ENCODE measurements at places on chromosomes 1 and 21.

- no peak for DNase-seq
Observed at GRCh38 chr21:34280389-34280795, 83.4 kb upstream of the KCNE2 start.

DNA sequence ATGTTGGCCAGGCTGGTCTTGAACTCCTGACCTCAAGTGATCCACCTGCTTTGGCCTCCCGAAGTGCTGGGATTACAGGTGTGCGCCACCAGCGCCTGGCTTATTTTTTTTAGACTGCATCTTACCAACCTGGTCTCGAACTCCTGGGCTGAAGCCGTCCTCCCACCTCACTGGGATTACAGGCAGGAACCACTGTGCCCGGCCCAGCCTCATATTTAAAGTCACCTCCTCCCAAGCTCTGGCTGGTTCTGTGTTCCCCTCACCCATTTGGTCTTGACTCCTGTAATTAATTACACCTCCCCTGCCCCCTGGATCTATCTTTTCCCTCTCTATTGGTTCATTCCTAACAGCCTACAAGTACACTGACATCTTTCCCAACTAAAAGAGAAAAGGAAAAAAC is 1.7 kb upstream of the EXOSC10 start:
- no peak for DNase-seq

DNA sequence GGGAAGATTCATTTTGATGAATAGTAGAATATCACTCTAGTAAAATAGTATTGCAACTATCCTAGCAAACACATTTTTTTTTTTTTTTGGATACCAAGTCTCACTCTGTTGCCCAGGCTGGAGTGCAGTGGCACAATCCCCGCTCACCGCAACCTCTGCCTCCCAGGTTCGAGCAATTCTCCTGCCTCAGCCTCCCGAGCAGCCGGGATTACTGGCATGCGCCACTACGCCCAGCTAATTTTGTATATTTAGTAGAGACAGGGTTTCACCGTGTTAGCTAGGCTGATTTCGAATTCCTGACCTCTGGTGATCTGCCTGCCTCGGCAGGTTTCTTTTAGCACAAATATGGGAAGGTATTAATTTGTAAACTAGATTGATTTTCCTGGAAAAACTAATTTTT is 33.8 kb downstream of the KCTD3 start:
- DNase-seq: no peak

- no peak for DNase-seq
Observed at GRCh38 chr1:205504311-205505075, at the start of gene CDK18. Gene CDK18 (plus strand): TSS chr1:205504669. CDS start chr1:205523168, 18,499 bp downstream.

DNA sequence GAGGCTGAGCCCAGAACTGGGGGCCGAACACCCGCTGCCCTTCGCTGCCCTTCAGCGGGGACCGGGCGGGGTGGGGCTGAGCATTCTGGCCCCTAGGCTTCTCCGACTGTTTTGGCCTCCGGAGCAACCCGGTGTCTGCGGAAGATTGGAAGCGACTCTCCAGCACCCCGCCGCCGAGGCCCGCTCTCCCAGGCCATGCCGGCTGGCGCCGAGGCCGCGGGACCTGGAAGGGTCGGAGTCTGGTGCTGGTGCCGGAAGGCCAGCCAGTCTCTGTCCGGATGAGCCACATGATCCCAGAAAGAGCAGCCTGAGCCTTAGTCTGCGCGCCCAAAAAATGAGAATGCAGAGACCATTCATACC is 272.0 kb downstream of the FOXD2 start:
- DNase-seq: no peak

DNA sequence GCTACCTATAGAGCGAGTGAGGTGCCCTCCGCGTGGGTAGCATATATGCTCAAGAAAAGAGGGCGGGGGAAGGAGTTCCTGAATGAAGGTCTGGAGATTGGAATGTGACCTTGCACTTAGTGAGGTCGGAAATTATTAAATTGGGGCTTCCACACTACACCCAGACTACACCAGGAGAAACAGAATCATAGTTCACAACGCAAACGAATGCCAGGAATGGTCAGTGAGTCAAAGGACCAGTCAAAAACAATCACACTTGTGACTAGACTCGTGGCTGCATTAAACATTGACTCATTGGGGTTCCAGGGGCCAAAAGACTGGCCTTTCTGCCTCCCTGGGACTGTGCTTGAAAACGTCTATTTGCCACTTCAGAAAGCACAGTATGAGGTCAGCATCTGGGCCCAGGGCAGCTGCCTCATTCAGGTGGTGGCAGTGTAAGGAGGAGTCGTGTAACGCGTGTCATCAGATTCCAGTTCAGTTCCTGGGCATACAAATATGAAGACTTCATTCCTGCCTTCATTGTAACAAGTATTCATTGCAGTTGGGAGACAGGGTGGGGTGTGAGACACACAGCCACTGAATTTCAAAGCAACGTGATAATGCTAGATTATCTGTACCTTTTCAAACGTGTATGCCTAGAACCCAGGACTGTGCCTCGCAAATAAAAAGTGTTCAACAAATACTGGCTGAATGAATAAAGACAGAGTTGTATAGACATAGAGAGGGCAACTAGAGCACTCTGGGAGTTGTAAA is at the start of gene YOD1:
Gene YOD1 (minus strand): TSS at position 18 of the 753 bp plus-strand sequence. CDS start 178 bp downstream, outside the sequence.
- DNase-seq: peak; percentile 23

- DNase-seq: peak; percentile 44
Observed at GRCh38 chr1:170634293-170634692, 29.6 kb upstream of the PRRX1 start.

- DNase-seq: no peak
Observed at GRCh38 chr1:221768444-221769066, 26.7 kb upstream of the DUSP10 start.

GRCh38 chr1:119380983-119381662 is 12.5 kb downstream of the HAO2 start:
- no peak for DNase-seq

GRCh38 chr1:244995602-244996400 is 131.5 kb upstream of the HNRNPU start:
- DNase-seq: no peak

- no peak for DNase-seq
Observed at GRCh38 chr21:44952116-44952928, 12.5 kb downstream of the SLX9 start.

DNA sequence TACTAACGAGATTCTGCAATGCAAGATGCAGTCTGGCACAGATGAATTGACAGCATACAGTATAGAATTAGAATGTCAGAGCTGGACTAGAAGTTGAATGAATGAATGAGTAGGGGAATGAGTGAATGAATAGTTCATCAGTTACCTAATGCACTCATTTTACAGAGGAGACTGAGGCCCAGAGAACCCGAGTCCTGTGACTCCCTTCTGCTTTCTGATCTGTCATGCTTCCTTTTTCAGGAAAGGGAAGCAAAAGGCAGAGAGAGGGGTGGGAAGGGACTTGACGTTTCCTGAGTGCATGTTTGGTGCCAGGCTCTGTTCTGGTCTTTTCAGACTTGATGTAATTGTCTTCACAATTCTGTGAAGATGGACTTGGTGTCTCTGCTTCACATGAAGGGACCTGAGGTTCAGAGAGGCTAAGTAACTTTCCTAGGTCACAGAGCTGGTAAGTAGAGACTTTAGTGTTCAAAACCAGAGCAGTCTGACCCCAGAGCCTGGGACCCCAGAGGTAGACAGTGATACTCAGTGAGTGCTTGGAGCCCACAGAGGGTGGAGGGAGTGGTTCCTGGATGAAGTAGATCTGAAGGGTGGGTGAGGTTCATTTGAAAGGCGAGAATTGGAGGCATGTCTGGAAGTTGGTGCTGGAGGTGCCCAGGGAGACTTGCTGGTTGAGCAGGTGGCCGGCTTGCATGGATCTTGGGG is 8.0 kb upstream of the MEX3A start:
- no peak for DNase-seq

DNA sequence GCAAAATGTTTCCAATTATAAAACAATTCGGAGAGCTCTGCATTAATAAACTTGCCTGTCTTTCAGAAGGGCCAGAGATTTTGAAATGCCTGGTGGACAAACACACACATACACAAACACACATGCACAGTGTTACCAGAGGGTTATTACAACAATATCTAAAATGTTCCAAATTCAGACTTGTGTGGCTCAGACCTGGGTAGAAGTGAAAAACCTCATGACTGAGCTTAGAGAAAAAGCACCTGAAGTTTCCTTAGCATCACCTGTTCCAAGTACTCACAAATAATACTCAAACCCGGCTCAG is 247.9 kb downstream of the FOXD2 start:
- DNase-seq: no peak

DNA sequence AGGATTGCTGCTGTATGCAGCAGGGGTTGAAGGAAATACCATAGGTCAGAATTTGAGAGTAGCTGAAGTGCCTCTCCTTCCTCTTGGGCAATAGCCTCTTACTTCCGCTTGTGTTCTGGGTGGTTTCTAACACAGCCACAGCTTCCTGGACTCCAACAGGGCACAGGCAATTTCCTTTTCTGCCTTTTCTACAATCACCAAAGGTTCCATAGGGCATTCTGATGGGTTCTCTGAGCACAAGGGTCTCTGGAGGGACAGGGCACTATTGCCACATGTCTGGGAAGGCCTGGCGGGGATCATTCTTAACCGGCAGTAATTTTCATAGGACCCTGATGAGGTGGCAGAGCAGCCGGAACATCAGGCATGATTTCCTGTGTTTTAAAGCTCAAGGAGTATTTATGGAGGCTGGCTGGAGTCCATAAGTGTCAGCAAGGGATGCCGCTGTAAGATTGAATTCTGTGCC is 5.5 kb upstream of the AGTRAP start:
- no peak for DNase-seq

- no peak for DNase-seq
Observed at GRCh38 chr1:41437011-41437355, 47.5 kb downstream of the EDN2 start.

GRCh38 chr1:218739426-218739825 is 394.3 kb downstream of the TGFB2 start:
- DNase-seq: no peak

- no peak for DNase-seq
Observed at GRCh38 chr1:1230656-1231399, 973 bp downstream of the SDF4 start.

DNA sequence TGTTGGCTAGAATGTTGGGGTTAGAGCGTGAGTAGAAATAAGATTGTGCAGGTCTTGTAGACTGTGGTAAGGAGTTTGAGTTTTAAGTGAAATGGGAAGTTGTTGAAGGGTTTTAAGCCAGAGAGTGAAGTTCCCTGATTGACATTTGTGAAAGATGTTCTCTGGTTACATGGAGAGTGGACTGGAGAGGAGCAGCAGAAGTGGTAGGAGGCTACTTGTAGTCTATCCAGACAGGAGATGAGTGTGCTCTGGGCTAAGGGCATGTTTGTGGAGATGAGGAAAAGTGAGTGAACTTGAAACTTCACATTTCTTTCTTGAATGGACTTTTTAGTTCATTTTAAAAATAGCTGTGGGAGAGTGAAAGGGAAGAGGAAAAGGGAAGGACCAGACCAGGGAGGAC is 37.0 kb downstream of the F3 start:
- no peak for DNase-seq

- DNase-seq: no peak
Observed at GRCh38 chr1:172120381-172120780, 279.1 kb downstream of the DNM3 start.

DNA sequence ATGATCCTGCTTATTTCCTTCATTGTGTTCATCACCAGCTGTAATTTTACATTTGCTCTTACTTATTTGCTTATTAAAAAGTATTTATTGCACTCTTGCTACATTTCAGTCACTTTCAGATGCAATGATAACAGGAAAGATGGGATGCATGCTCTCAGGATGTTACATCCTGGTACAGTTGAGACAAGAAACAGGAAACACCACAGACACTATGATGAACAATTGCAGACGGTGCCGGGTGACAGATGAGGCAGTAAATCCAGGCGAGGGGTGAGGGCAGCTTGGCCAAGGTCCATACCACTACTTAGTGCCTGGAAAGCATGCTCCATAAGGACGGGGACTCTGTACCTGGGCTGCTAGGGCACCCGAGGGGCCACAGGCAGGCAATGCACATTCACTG is 156.6 kb upstream of the RAB4A start:
- no peak for DNase-seq

- no peak for DNase-seq
Observed at GRCh38 chr1:8520483-8520966, 202.6 kb downstream of the SLC45A1 start.

GRCh38 chr1:201602413-201603265 is 63.7 kb downstream of the NAV1 start:
- peak; percentile 93 for DNase-seq

DNA sequence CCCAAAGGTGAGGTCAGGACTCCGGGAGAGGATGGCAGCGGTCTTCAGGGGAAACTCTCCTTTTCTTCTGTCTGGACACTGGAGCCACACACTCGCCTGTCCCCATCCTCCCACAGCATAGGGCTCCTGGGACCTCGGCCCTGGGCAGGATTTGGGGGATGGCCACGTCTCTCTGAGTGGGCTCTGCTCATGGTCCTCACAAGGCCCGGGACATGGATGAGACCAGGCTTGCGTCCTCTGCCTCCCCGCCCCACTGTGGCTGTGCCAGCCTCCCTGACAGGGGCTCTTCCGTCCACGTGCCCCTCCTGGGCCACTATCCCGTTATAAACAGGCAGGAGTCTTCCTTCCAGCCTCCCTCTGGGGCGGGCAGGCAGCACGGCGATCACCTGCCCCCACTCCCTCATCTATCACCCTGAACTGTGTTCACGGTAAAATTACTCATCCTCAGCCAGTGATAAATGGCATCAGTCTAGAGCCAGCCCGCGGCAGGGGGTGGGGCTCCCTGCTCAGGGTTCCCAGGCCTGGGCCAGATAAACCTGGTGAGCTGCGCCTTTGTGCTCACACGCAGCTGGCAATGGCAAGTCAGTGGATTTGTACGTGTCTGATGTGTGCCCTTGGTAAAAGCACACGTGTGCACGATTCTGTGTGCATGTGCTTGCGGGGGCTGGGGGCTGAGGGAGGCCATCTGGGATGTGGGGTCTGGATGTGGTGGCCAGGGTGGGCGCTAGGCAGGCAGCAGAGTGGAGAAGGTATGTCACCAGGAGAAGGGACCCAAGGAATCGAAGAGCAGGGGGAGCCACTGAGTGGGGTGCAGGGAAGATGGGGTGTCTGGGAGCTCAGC is 12.6 kb upstream of the SAMD11 start:
- DNase-seq: no peak

DNA sequence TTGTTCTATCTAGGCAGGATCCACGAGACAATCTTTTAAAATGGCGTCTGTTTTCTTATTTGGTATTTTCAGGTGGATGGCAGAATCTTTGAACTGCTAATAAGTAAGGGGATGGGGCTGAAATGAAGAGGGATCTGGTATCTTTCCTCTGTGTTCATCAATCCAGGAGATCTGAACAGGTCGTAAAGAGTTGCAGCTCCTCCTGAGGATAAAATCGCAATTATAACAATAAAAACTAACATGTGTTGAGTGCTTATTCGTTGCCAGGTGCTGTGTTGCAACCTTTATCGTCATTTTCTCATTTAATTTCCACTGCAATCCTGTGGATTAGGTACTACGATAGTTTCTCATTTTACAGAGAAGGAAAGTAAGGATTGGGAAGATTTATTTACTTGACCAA is 134.6 kb upstream of the DPYD start:
- no peak for DNase-seq

All from non-pigmented ciliary epithelial cell (primary cell).